ENCODE measurements at places on chromosomes 2 and 18. TPM values are rescaled to one million over a fixed set of nuclear protein-coding genes. Genes with fewer than 3 reads are reported as not detected.

GRCh38 chr2:98084869-98085238 is 2.1 kb upstream of the VWA3B start:
- no peak for DNase-seq

The ABHD1 gene
- total RNA-seq = not detected

DNA sequence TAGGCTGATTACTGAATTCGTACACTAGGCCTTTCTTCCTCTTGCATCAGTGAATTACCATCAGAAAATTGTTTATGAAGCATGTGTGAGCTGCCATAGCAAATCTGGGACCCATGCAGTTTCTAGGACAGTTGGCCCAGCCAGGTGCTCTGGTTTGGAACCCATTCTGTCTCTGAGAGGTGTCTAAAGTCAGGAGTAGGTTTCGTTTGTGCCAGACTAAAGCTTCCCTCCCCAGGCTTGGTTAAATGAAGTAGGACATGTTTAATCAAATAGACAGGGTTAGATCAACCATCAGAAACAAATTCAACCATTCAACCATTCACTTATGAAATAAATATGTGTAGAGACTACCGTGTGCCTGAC is 176.9 kb downstream of the ALPK2 start:
- DNase-seq = no peak

The STK25 gene
- total RNA-seq = 565 TPM

DNA sequence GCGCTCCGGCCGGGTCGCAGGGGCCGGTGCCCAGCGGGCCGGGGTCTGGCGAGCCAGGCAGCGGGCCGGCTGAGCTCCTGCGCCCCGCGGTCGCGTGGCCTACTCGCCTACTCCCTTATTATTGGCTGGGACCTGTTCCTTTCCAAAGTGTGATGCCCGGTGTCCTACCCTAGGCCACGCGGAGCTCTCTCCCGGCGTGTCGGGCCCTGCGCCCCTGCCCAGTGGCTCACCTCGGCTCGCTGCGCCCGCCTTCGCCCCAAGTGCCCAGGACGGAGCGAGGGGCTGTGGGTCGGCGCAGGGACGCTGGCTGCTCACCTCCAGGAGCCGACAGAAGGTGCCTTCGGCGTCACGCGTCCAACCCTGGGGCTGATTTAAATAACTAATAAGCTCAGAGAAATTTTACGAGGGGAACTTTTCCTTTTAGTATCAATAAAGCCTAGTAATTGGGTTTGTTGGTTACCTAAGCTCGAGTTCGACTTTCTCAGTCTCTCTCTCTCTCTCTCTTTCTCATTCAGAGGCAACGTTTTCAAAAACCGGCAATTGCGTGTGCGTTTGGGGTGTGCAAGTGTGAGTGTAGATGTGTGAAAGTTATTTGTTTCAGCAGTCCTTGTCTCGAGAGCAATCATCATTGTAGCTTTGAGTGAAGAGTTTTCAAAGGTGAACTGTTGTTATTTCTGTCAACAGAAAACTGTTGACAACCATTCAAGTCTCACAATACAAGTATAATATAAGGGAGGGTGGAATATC is 7.0 kb upstream of the SATB2 start:
- no peak for DNase-seq

- DNase-seq = no peak
Measured at GRCh38 chr2:156343096-156343939, 10.8 kb upstream of the NR4A2 start.

The CXCR4 gene
- not detected for total RNA-seq
